Hematopoietic multipotent progenitor cell treated with erythropoietin and hydrocortisone succinate and interleukin-3 and kit ligand, for 6 days (in vitro differentiated cells): ENCODE measurements at places on chromosomes 7 and 10.
A peak's percentile ranks its signal among the peaks of the same experiment; 100 is the strongest.

- peak; percentile 85 for DNase-seq
These were observed 143.2 kb downstream of the JAZF1 start for GRCh38 chr7:28037220-28038010.

DNA sequence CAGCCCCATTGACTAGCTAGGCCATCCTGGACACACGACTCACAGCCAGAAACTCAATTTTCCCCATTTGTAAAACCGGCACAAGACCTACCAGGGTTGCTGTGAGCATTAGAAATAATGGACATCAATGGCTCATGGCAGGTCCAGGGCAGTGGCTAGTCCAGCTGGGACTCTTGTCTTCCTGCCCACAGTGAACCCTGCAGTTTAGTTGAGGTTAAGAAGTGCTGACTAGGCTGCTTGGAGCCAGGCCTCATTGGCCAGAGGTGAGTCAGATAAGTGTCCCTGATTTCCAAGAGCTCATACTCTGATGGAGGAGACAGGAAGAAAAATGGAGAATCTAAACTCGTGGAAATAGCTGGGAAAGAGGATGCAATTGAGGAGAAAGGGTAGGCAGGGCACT, 123.4 kb upstream of the ZNF92 start:
- DNase-seq = no peak

DNA sequence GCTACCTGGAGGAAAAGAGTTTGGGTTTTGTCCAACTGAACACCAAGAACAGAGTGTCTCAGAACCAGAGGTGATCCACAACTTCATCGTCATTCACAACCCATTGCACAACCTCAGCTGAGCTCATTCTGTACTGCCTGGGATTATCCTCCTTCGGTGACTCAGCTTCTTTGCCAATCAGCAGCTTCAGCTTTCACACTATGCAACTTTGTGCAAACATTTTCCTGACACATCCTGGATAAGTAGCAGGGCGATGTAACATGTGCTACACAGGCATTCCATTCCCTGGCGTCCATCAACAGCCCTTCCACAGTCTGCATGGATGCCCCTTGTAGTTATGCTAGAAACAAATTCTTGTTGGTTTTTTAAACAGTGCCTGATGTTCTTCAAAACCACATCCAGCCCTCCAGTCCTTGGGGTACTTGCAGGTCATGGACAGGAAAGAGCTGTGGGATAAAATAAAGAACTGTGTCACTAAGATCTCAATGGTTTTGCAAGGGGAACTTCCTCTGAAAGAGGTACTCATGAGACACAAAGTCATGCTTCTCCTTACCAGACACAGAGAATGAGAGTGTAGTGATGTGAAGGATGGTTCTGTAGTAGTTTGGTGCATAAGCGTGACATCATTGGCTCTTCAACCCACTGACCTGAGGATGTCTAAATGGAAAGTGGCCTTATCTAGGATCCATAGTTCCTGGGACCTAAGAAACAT, 478.5 kb downstream of the KIF20B start:
- no peak for DNase-seq

- no peak for DNase-seq
These were observed 369.5 kb downstream of the ABCA13 start for GRCh38 chr7:48540746-48541145.

DNA sequence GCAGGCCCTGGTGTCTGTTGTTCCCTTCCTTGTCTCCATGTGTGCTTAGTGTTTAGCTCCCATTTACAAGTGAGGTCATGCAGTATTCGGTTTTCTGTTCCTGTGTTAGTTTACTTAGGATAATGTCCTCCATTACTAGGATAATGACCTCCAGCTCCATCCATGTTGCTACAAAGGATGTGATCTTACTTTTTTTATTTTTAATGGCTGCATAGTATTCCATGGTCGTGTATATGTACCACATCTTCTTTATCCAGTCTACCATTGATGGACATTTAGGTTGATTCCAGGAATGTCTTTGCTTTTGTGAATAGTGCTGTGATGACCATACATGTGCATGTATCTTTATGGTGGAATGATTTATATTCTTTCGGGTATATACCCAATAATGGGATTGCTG, 333.4 kb downstream of the EXOC4 start:
- no peak for DNase-seq

DNA sequence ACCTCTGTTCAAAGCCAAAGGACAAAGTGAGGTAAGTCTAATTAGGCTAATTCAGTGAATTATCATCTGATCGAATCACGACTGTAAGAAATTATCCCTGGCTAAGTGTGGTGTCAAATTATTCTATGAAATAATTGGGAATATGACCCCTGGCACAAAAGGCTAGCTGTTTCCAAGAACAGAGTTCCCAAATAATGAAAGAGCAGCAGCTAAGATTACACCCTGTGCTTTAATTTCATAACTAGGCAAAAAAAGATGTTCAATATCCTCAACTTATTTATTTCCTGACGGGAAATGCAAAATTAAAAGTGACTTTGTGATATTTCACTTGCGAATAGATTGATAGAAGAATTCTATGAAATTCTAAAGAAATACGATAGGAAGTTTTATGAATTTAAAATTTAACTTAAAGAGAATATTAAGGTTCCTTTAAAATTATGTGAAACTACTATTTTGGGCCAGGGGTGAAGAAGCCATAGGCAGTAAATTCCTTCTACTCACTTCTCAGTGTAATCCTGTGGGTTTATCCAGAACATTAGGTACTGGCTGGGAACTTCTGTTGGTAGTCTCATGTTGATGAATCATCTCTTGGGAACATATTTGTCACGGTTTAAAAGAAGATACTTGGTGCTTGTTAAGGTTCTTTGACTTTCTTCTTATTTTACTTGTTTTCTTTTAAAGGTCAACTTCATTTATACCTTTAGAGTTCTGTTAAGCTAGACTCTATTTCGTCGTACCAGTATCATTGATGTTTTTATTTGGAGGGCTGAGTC, 148.5 kb downstream of the POLR1F start:
- DNase-seq = no peak

GRCh38 chr7:157009778-157010587, 480 bp downstream of the MNX1 start:
- no peak for DNase-seq

GRCh38 chr10:122468926-122469781, 7.8 kb downstream of the HTRA1 start:
- DNase-seq = peak; percentile 31

DNA sequence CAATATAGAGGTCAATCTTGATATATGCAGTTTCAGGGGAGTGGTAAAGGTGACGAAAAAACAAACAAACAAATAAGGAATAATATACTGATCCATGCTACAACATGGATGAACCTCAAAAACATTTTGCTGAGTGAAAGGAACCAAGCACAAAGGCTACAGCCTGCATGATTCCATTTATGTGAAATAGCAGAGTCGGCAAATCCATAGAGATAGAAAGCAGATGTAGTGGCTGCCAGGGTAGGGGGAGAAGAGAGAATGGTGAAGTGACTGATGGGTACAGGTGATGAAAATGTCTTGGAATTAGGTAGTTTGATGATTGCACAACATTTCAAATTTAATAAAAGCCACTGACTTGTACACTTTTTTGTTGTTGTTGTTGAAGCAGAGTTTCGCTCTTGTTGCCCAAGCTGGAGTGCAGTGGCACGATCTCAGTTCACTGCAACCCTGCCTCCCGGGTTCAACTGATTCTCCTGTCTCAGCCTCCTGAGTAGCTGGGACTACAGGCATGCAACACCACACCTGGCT, 71.8 kb downstream of the MALRD1 start:
- DNase-seq = no peak

GRCh38 chr10:82440775-82441174, 565.8 kb downstream of the NRG3 start:
- DNase-seq = no peak

- peak; percentile 60 for DNase-seq
These were observed 752 bp upstream of the CAMK2G start for GRCh38 chr10:73875139-73875475.
